ENCODE measurements at places on chromosomes 7 and 10.

DNA sequence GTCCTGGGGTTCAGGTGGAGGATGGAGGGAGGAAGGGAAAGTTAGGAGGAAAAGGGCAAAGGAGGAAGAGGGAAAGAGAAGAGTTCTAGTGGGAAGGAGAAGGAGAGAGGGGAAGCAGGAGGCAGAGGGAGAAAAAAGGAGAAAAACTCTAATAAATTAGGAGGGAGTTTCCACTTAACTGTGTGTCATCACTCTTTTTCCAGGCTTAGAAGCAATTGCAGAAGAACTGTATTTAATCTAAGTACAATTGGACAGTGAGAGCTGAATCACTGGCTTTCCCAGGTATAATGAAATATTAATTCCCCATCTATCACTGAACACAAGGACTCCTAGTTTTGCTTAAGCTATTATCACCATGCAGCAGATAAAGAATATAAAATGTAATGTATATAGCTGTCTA, 76.8 kb downstream of the CREB3L2 start:
- DNase-seq: no peak

- no peak for DNase-seq
These were observed 278.5 kb downstream of the BICC1 start for GRCh38 chr10:58791137-58791536.

DNA sequence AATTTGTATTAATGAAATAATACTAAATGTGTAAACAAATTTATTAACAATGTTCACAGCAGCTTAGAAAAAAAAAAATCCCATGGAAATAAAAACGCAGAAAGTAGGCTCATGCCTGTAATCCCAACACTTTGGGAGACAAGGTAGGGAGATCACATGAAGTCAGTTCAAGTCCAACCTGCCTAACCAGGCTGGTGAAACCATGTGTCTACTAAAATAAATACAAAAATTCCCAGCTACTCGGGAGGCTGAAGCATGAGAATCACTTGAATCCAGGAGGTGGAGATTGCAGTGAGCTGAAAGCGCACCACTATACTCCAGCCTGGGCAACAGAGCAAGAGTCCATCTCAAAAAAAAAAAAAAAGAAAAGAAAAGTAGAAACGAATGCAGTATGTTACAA, 36.2 kb downstream of the LARP4B start:
- DNase-seq: no peak

DNA sequence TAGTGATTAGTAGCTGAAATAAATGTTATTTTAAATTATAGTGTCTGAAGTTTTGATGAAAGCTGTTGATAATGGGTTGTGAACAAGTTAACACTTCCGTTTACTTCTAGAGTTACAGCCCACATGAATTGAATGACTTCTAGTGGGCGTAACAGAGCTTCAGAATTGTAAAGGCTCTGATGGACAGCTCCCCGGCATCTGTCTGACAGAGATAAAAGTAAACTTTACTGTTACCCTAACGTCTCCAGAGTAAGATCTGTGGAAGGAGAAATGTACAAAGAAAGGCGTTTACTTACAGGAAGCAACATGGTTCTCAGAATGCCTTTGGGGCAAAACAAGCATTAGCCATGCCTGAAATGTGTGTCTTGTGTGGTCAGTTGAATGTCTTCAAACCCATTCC, 124.4 kb downstream of the ADARB2 start:
- no peak for DNase-seq

DNA sequence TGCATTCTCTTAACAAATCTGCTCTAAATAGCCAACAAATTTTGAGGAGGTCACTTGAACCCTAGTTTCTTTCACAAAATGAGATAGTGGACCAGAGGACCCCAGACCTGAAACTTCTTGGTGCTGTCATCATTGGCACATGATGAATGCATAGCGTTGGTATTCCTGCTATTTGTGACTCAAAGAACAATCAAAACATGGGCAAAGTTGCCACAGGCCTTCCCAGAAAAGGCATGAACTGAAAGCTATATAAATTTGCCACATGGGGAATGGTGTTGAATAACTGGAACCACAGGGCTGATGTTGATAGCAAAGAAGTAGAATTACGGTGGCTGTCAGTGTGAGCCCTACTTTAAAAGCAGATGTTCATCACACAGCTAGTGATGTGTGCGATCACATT, 219.9 kb upstream of the KMT2E start:
- no peak for DNase-seq

- no peak for DNase-seq
These were observed 139.0 kb downstream of the TPST1 start for GRCh38 chr7:66344166-66344565.
